H7 (cell line): ENCODE measurements at places on chromosomes 6 and 20. TPM values are rescaled to one million over a fixed set of nuclear protein-coding genes. Genes with fewer than 3 reads are reported as not detected.
A peak's percentile ranks its signal among the peaks of the same experiment; 100 is the strongest.

DNA sequence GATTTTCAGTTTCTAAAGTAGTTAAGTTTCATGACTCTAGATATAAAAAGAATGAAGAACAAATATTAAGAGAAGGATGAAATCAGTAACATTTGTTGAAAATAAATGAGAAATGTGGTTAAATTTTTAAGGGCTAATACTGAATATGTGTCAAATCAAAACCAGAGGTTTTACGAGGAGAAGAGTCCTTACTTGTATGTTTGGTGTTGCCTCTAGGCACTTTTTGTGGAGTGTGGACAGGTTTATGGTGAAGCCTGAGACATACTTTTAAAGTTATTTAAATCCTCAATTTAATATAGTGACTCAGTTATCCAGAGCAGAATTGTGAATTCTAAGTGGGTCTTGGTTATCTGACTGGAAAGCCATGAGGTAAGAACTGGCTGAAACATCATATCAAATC lies 68.7 kb downstream of the COL19A1 start:
- no peak for DNase-seq

The LPA gene
- total RNA-seq, result not detected in 2 replicates

DNA sequence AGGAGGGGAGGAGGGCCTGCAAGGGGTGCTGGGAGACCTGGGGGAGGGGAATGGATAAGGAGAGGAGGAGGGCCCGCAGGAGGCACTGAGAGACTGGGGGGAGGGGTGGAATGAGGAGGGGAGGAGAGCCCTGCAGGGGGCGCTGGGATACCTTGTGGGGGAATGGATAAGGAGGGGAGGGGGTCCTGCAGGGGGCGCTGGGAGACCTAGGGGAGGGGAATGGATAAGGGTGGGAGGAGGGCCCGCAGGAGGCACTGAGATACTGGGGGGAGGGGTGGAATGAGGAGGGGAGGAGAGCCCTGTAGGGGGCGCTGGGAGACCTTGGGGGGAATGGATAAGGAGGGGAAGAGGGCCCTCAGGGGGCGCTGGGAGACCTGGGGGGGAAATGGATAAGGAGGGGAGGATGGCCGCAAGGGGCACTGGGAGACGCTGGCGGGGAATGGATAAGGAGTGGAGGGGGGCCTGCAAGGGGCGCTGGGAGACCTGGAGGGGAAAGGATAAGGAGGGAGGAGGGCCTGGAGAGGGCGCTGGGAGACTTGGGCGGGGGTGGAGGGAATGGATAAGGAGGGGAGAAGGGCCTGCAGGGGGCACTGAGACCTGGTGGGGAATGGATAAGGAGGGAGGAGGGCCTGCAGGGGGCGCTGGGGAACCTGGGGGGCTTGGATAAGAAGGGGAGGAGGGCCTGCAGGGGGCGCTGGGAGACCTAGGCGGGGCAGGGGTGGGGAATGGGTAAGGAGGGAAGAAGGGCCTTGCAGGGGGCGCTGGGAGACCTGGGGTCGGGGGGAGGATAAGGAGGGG lies 1.3 kb upstream of the CTCFL start:
- peak; percentile 78 for DNase-seq

GRCh38 chr20:38724626-38725147 lies 401 bp downstream of the SLC32A1 start:
- no peak for DNase-seq

The TMEM74B gene
- total RNA-seq, result 4.1 and 5.9 TPM in 2 replicates

The APOM gene
- total RNA-seq, result 3.3 and 4.2 TPM in 2 replicates
